ENCODE measurements at places on chromosomes 13 and 19.

- no peak for DNase-seq
Observed at GRCh38 chr13:73849292-73849691, 284.9 kb downstream of the KLF12 start.

- DNase-seq: peak; percentile 49
Observed at GRCh38 chr19:46787331-46788261, 798 bp downstream of the SLC1A5 start.

GRCh38 chr13:24693862-24694471, 13.8 kb downstream of the ATP12A start:
- DNase-seq: peak; percentile 73

- peak; percentile 70 for DNase-seq
Observed at GRCh38 chr13:42149136-42149535, 100.7 kb downstream of the DGKH start.

GRCh38 chr19:11025445-11025844, 63.8 kb upstream of the LDLR start:
- DNase-seq: no peak

GRCh38 chr13:102968572-102969228, 97.5 kb downstream of the SLC10A2 start:
- DNase-seq: no peak
